ENCODE measurements at places on chromosomes 6 and 20.

- DNase-seq = peak; percentile 21
Measured at GRCh38 chr6:21053612-21054011, 519.4 kb downstream of the CDKAL1 start.

DNA sequence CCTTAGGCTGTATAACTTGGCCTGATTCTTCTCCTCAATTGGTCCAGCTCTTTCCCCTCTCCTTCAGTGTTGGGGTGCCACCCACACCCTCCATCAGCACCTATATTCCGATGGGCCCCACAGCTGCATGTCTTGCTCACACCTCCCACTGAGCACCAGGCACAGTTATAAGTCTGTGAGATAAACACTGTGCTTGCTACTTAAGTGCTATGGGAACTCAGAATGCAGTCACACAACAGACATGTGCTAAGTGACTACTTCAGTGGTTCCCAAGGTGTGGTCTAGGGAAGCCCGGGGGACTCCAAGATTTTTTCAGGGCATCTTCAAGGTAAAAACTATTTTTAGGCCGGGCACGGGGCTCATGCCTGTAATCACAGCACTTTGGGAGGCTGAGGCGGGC lies 7.3 kb downstream of the ZC3H12D start:
- DNase-seq = no peak

- peak; percentile 19 for DNase-seq
Measured at GRCh38 chr20:47466213-47466612, 35.5 kb upstream of the NCOA3 start.

- DNase-seq = peak; percentile 92
Measured at GRCh38 chr20:10848810-10849370, 175.1 kb upstream of the JAG1 start.

DNA sequence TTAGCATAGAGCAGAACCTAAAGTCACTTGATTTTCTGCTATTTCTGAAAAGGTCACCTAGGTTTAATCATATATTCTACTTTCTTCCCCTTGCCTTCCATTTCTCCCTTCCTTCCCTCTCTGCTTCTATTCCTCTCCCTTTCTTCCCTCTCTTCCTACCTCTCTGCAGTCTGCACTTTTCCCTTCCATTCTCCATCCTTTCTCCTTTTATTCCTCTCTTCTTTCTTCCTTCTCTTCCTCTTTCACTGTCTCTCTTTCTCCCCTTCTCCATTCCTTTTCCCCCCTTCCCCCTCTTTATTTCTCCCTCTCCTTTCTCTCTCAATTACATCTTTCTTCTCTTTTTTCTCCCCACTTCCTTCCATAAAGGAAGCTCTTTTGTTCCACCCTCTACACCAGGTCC lies 1049.8 kb upstream of the FLRT3 start:
- no peak for DNase-seq

DNA sequence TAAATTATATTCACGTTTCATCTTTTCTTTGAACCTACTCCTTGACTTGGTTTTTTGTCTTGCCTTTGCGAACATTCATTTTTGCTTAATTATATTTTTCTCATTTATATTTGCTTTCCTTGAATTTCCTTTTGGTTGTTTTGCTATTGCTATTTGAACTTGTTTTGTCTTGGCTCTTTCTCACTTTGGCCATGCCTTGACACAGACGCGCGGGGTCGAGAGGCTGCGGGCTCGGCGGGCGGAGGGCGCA lies 7.1 kb upstream of the TMEM14A start:
- no peak for DNase-seq

DNA sequence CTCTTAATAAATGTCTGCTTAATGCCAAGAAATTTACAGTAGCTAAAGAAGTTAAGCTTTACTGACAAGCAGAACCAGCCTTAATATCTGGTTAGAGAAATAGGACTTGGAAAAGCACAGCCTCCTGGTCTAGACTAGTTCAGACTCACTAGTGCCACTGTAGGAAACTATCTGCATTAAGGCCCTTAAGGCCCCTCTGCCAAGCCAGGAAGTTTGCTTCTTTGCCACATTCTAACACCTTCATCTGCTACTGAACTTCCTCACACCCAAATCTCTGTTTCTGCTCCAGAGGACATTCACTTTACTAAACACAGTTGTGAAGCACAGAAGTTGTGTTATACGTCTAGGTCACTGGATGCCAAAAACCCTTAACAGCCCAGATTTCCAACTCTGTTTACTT lies 302.8 kb downstream of the BTBD9 start:
- no peak for DNase-seq

DNA sequence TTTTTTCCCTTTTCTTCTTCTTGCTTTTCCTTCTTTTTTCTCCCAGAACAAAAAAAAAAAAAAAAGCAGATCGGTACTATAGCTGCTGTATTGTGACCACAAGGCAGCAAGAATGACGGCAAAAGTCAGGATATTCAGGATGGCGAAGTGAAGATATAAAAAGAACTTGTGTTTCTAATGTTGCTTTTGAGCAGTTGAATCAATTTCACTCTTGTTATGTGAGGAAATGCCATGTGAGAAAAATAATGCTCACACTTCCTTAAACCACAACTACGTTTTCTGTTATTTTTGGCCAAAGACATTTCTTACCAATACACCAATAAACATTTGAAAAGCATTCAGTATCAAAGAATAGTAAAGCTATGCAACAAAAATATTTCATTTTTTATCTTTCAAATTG lies 510.5 kb downstream of the HACE1 start:
- DNase-seq = no peak

- no peak for DNase-seq
Measured at GRCh38 chr20:61510778-61511330, 258.8 kb downstream of the CDH4 start.

GRCh38 chr6:108904741-108905140 lies 56.5 kb downstream of the ARMC2 start:
- no peak for DNase-seq

GRCh38 chr20:60065741-60066437 lies 107.7 kb downstream of the CDH26 start:
- DNase-seq = no peak

Data from fibroblast of skin of right biceps (primary cell).